PC-3 (cell line): ENCODE measurements at places on chromosomes 13 and 19.
A peak's percentile ranks its signal among the peaks of the same experiment; 100 is the strongest.

DNA sequence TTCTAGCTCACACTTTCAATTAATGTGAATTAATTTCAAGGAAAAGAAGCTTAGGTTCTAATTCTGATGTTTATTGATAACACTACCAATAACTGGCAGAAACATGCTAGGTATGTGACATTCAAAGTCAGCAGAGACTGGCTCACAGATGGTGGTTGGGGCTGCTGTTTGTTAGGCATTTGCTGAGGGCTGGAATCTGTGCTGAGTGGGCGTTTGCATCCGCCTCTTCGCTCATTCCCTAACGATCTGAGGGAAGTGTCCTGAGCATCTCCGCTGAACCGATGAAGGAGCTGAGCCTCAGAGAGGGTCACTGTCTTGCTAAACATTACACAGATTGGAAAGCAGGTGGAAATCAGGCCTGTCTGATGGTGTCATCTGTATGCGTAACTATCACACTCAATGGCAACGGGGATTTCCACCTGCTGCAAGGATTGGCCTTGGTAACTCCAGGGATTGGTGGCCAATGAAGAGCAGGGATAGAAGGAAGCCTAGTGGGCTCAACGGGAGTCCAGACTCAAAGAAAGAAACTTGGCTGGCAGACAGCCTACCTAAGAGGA is 338.9 kb downstream of the TEX29 start:
- no peak for DNase-seq

- DNase-seq: peak; percentile 60
Observed at GRCh38 chr19:1214862-1215731, 9.5 kb downstream of the STK11 start.

DNA sequence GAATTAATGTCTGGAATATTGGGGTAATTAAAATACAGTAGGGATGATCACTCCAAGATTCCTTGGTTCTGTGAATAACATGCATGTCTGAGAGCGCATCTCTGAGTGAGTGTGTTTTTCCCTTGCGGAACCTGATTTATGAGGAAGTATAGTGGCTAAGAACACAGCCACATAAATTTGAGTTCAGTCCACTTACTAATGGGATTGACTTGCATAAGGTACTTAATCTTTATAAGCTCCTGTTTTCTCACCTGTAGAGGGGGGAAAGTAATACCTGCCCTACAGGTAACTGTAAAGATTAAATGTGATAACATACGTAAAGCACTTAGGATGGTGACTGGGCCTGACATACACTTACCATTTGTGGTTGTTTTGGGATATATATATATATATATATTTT is 60.8 kb downstream of the KLF5 start:
- DNase-seq: no peak

- DNase-seq: peak; percentile 67
Observed at GRCh38 chr19:39506944-39507714, 7.8 kb upstream of the SELENOV start.

DNA sequence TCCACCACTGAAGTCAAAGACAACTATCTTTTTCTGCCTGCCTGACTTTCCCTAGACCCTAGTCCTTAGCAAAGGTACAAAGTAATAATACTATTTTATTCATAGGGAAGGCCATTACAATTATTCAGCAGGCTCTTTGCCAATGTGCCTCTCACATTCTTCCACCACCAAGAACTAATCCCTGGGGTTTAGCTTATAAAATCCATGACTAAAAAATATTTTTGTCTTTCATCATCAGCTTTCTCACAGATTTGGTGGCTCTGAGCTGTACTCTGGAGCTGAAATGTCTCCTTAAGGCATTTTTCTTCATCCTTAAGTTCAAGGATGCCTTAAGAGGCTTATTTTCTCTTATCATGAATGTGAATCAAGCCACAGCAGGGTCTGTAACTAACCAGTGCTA is 96.1 kb downstream of the OXGR1 start:
- peak; percentile 20 for DNase-seq

DNA sequence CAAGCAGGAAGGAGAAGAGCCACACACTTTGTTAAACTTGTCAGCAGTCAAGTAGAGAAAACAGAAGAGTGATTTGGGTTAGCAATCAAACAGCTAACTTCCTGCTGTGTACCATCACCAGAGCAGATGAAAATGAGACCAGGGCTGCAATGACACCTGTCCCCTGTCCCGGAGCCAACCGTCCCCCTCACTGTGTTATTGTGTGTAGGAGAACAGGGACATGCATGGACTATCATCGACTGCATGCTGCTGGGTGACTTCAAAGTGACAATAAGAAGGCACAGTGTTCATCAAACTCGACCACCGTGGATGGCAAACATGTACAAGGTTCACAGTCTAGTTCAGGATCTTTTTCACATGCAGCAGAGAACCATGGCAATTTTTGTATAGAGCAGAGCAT is 94.0 kb upstream of the SLC15A1 start:
- DNase-seq: no peak

DNA sequence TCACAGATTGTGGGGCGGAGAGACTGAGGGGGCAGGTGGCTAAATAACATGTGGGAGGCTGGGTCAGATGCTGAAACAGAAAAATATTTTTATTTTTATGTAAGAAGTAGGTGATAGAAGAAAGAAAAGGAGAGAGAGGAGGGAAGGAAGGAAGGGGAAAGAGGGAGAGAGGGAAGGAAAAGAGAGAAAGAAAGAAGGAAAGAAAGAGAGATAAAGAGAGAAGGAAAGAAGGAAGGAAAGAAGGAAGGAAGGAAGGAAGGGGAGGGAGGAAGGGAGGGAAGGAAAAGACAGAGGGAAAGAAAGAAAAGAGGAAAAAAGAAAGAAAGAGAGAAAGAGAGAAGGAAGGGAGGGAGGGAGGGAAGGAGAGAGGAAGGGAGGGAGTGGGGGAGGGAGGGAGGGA is 224.9 kb downstream of the UQCRFS1 start:
- DNase-seq: no peak

DNA sequence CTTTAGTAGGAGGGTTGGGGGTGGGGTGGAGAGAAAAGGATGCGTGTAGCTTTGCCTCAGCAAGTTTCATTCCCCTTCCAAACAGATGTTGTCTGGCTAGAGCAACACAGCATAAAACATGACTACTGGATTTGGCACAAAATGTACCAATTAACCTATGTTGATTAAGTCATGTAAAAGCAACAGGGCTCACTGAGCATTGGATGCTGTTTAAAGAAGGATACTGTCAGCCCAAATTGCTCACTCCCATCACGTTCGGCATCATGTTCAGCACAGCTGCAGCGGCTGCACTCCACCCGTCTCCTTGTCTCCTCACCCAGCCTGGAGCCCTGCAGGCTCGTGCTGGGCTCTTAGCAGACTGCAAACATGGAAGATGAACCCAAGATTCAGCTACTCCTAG is 77.5 kb downstream of the DLEU7 start:
- DNase-seq: no peak

DNA sequence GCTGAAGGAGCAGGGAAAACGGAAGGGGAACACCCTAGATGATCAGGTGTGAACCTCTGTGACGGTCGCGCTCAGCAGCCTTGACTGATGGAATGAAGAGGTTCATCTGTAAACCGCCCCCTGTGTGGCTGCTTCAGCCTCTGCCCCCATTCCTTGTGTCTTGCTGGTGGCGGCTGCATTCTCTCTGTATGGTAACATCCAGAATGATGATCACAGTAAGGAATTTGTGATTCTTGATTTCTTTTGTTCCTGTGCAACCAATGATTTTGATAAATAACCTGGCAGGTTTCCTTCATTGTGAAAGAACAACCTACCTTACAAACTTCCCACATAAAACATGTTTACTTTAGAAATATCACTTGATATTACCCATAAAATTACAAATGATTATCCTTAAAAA is 118.7 kb upstream of the MCF2L start:
- no peak for DNase-seq

DNA sequence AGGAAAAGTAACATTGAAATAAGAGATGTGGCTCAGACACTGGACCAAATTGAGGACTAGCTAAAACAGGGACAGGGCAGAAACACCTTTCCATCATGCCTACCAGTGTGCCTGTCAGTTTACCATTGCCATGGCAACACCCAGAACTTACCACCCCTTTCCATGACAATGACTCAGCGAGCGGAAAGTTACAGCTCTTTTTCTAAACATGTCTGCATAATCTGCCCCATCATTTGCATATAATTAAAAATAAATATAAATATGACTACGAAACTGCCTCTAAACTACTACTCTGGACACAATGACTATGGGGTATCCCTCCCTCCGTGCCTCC is 96.0 kb downstream of the UBL3 start:
- peak; percentile 28 for DNase-seq

DNA sequence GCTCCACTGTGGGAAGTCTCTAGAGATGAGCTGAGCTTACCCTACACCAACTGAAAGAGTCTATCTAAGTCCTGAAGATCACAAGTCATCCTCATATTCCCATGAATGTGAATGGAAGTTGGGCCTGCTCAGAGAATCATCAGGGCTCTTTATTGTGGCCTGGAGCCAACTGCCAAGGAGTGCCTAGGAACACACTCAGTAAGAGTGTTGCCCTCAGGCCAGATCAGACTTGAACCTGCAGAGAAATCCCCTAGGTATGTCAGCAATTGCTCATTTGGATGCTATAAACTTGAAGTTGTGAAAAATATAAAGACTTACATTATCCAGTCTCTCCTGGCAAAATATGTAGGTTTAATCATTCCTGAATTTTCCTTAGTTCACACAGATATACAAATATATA is 1070.2 kb downstream of the EFNB2 start:
- no peak for DNase-seq
